ENCODE measurements at places on chromosomes 11 and 22. TPM values are rescaled to one million over a fixed set of nuclear protein-coding genes. Genes with fewer than 3 reads are reported as not detected.

The OR5T1 gene
- not detected for total RNA-seq

The PRRG4 gene
- total RNA-seq: not detected

The MS4A4A gene
- not detected for total RNA-seq

The USH1C gene
- not detected for total RNA-seq

The ELMOD1 gene
- under 0.01 TPM for total RNA-seq

The SPINDOC gene
- 16.4 TPM for total RNA-seq

The MPEG1 gene
- under 0.01 TPM for total RNA-seq

The DRD2 gene
- not detected for total RNA-seq

The OR8B8 gene
- total RNA-seq: not detected

The OR5M11 gene
- not detected for total RNA-seq

The PANX2 gene
- 0.37 TPM for total RNA-seq

The PGA3 gene
- total RNA-seq: 0.73 TPM

The RAG2 gene
- not detected for total RNA-seq

The ACRV1 gene
- total RNA-seq: not detected

The RNH1 gene
- 460 TPM for total RNA-seq

The LINC01488 gene
- not detected for total RNA-seq

The MS4A8 gene
- not detected for total RNA-seq

The SLC22A24 gene
- total RNA-seq: not detected

The ADM gene
- 91.9 TPM for total RNA-seq

The MRGPRF gene
- total RNA-seq: 40.1 TPM

The C11orf42 gene
- not detected for total RNA-seq

The CASP12 gene
- total RNA-seq: not detected

The JHY gene
- total RNA-seq: 0.39 TPM

The ESAM gene
- total RNA-seq: under 0.01 TPM

The RFPL1 gene
- not detected for total RNA-seq

The MUC5AC gene
- total RNA-seq: not detected

The IGLL5 gene
- not detected for total RNA-seq

The ALX4 gene
- total RNA-seq: not detected

The KRTAP5-9 gene
- not detected for total RNA-seq

The GUCY1A2 gene
- total RNA-seq: 8.2 TPM

The OR51B2 gene
- not detected for total RNA-seq

The APOA5 gene
- not detected for total RNA-seq

The RTN3 gene
- total RNA-seq: 74.7 TPM

The OR51E2 gene
- not detected for total RNA-seq

The HTR3B gene
- total RNA-seq: under 0.01 TPM

The DTX4 gene
- total RNA-seq: 0.59 TPM

The HEPHL1 gene
- not detected for total RNA-seq

The MISFA gene
- total RNA-seq: 0.59 TPM

The FBXO7 gene
- total RNA-seq: 60.8 TPM

The ASRGL1 gene
- total RNA-seq: not detected

The ELFN2 gene
- total RNA-seq: 0.59 TPM

The EFCAB6 gene
- 2.6 TPM for total RNA-seq

The SLC6A5 gene
- total RNA-seq: not detected

The CLMP gene
- 162 TPM for total RNA-seq

The VPS37C gene
- total RNA-seq: 16.2 TPM

The C11orf91 gene
- not detected for total RNA-seq

The DUSP8 gene
- total RNA-seq: 0.20 TPM

The MED15 gene
- total RNA-seq: 52.4 TPM

The ABCC8 gene
- total RNA-seq: not detected

The TMEM121B gene
- 0.20 TPM for total RNA-seq

The GNG3 gene
- not detected for total RNA-seq

The RTN4RL2 gene
- total RNA-seq: 1.5 TPM

The FOLH1 gene
- total RNA-seq: 0.73 TPM

The YIF1A gene
- 167 TPM for total RNA-seq

The LRRC55 gene
- total RNA-seq: not detected

Measured in subcutaneous preadipocyte (primary cell).